ENCODE measurements at places on chromosomes 5 and 9.

GRCh38 chr5:156379206-156379605, 52.2 kb downstream of the SGCD start:
- no peak for DNase-seq

DNA sequence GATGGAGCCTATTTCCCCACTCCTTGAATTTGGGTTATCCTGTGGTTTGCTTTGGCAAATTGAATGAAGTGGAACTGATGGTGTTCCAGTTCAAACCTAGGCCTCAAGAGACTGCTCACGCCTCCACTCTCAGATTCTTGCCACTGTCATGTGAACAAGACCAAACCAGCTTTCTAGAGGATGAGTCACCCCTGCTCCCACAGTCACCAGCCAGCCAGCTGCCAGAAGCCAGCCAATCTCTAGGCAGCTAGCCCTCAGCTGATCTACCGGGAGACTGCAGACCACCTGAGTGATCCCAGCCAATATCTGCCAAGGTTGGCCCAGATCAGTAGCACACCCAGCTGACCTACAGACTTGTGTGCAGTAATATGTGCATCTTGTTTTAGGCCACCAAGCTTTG, 300.6 kb downstream of the TMEM38B start:
- no peak for DNase-seq

DNA sequence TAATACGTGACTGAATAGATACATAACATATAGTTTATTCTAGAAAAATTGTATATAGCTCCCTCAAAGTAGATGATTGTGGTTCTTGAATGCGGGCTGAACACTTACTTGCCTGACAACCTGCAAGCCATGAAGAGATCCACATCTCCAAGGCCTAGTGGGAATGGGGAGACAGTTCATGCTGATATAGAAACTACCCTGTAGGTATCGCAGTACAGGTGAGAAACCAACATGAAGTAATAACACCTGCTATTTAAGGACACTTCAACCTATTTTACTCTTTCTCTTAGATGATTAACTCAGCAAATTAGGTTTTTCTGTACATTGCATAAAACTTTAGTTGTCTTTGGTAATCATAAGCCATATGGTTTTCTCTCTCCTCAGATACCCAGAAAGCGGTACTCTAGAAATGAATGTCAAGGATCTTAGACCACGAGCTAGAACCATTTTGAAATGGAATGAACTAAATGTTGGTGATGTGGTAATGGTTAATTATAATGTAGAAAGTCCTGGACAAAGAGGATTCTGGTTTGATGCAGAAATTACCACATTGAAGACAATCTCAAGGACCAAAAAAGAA, 47.3 kb downstream of the UHRF2 start:
- no peak for DNase-seq

- no peak for DNase-seq
Observed at GRCh38 chr5:122366501-122366900, 54.5 kb downstream of the SNCAIP start.

GRCh38 chr5:9439531-9440292, 106.2 kb downstream of the SEMA5A start:
- DNase-seq, result no peak

DNA sequence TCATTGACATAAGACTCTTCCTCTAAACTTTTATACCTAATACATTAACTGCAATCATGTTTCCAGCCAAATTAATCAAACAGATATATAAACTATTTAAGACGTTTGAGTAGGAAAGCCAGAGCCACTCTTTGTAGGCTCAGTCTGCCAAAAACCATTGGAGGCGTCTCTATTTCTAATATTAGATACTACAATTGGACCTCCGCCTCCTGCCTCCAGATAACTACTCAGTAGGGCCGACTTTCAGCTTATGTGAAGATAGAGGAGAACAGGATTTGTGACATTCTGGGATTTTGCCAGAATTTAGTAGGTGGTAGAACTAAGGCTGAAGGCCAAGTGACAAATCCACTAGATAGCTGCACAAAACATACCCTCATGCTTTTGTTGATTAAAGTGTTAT, 463.0 kb downstream of the CETN3 start:
- no peak for DNase-seq

DNA sequence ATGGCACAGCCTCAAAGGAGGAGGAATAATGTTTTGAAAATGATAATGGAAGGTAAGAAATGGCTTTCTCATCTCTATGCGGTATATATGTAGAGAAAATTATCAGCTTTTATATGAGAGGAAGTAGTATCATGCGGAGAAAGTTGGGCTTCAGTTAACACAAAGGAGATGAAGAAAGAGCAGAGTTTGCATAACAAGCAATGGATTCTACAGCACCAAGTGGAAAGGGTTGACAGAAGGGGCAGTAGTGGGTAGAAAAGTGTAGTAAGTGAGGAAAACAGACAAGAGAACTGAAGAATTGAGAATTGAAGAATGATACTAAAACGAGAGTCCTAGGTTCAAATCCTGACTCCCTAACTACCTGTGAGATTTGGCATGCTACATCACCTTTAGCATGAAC, 51.0 kb downstream of the GNG10 start:
- no peak for DNase-seq

DNA sequence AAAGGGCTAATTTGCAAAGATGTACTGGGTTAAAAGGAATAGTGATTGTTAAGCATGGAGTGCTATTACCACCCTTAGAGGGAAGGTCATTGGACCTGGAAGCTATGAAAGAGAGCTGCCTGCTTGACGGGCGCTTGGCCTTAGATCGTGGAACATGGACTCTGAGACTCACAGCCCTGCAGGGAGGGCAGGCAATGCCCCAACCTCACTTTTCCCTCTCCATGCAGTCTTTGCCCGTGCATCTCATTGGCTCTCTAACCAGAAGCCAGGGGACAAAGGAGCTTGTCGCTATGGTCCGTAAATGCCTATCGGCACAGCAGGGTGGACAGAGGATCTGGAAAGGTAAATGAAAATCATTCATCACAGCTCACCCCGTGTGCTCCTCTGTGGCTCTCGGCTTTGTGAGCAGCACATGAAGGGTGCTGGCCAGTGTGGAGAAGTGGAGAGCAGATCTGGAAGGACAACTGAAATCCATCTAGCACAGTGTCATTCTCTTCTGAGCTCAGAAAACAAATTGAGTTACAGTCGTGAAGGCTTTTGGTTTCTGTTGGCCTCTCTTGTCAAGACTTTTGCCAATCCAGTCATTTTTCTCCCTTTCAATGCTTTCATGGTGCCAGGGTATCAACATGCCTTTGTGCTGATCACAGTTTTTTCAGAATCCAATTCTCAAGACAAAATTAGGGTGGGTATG, 186.2 kb downstream of the SNX18 start:
- DNase-seq, result no peak

Measured in T follicular helper cell (primary cell).